ENCODE measurements at places on chromosomes 2 and 18.

DNA sequence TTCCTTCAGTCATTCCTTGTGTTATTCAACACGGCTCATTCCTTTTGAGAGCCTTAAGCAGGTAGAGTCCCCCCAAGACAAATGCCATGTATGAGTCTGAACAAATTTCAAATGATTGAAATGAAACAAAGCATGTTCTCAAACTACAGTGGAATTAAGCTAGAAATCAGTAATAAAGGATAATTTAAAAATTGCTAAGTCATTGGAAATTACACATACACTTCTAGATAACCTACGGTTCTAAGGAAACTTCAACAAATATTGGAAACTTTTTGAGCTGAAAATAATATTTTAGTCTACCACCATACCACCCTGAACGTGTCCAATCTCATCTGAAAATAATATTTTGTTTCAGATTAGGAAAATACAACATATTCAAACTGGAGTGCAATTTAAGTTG, 71.8 kb upstream of the UGP2 start:
- DNase-seq: no peak

DNA sequence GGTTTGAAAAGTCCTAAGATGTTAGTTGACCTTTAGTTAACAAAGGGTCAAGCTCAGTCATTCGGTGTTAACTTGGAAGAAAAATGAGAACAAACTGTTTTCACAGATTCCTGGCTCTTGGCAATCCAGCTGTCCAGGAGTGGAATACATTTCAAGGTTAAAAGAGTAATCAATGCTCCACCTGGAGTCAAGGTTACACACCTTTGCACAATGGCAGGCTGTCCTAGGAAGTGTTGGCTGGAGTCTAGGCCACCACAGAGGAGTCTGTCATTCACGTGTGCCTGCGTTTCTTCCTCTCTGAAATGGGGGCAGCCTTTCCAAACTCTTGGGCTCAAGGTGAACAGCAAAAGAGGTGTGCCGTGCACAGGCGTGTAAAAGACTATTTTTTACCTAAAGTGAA, 6.3 kb upstream of the ID2 start:
- DNase-seq: no peak

DNA sequence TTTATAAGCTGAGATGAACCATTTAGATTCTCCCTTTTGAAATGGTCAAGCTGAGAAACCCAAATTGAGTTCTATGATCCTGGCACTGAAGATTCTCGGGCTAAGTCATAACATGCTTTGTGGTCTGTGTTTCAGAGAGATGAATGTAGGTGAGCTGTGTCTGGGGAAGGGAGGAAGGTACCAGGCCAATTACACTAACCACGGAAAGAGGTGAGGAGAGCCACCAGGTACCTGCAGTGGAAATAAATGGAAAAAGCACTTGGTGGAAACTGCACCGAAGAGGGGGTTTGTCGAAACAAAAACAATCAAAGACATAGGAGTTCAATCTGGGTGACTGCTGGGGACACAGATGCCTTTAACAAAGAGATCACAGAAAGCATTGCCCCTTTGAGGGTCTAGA, 963 bp upstream of the MRPL44 start:
- no peak for DNase-seq

DNA sequence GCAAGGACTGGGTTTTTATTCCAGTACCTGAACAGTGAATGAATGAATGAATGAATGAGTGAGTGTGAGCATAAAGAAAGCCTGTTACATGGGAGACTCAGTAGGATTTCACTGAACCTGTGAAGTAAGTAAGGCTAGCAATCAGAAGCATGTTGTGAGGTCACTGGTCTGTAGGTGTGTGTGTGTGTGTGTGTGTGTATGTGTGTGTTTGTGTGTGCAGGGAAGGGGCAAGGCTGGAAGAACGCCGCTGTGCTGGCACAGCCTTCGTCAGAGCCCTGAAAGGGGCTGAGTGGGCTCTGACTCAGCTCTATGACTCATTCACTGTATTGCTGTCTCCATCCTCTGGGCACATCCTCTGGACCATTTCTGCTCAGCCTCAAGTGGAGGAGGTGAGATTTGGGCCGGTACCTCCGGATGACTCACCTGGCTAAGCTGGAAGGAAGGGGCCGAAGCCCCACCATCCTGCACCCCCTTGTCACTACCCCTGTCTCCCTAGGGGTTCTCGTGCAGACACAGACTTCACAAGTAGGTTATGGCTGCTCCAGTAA, 51.4 kb upstream of the MRPL33 start:
- DNase-seq: no peak

DNA sequence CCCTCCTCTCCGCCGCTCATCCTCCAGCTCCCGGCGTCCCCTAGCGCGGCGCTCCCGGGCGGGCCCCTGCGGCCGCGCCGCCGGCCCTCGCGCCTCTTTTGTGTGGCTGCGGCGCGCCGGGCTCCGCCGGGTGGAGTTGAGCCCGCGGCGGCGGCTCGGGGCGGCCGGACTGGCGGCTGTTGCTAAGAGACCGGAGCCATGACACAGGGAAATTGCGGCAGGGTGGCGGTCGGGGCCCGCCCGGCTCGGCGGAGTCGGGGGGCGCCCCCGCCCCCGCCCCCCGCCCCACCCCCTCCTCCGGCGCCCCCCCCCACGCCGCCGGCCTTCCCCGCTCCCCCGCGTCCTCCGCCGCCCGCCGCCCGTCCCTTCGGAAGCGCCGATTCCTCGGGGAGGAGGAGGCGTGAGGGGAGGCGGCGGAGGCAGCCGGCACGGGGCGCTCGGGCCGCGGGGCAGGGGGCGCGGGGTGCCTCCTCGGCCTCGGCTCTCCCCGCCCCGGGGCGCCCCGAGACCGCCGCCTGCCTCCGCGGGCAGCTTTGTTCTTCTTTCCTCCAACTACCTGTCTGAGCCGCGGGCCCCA, at the start of gene TMEM200C:
Gene TMEM200C, minus strand, starts transcription at position 224 of the 577 bp plus-strand sequence. CDS start 3,459 bp downstream, outside the sequence.
- no peak for DNase-seq

DNA sequence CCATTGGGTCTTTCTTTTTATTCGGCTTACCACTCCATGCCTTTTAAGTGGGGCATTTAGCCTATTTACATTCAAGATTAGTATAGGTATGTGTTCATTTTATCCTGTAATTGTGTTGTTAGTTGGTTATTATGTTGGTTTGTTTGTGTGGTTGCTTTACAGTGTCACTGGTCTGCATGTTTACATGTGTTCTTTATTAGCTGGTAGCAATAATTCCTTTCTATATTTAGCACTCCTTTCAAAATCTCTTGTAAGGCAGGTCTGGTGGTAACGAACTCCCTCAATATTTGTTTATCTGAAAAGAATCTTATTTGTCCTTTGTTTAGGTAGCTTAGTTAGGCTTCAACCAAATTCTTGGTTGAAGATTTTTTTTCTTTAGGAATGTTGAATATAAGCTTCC, 68.7 kb upstream of the XDH start:
- DNase-seq: no peak

DNA sequence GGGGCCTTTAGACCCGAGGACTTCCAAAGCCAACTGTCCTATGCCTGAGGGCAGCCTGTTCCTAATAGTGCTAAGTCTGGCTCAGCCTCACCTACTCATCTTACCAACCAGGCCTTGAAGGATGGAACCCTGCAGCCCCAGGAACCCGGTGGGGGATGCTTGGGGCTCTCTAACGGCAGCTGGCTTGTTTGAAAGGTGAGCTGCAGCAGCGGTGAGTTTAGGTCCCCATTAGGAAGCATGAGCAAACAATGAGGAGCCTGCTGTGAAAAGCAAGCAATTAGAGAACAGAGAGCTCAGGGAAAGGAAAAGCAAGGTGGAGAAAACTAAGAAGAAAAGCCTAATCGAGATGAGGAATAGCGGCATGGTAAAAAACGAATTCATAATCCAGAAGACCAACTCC, 39.9 kb downstream of the SP110 start:
- no peak for DNase-seq

GRCh38 chr2:189548666-189549448, 31.7 kb downstream of the SLC40A1 start:
- DNase-seq: no peak

DNA sequence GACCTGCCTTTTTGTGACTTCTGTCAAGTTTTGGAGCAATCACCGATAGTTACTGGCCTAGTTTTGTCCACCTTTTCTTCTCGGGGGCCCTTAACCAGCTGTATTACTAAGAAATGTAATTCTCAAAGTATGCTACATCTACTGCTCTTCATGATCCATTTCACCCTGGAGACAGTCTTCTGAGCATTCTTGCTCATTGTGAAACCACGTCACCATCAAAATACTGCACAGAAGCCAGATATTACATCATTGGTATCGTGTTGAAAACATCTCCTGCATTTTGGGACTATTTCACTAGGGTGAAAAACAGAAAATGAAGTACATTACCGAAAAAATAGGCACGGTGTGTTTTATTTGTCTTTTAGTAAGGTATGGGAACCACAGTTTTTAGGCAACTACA, 11.7 kb downstream of the LYPD6B start:
- no peak for DNase-seq

DNA sequence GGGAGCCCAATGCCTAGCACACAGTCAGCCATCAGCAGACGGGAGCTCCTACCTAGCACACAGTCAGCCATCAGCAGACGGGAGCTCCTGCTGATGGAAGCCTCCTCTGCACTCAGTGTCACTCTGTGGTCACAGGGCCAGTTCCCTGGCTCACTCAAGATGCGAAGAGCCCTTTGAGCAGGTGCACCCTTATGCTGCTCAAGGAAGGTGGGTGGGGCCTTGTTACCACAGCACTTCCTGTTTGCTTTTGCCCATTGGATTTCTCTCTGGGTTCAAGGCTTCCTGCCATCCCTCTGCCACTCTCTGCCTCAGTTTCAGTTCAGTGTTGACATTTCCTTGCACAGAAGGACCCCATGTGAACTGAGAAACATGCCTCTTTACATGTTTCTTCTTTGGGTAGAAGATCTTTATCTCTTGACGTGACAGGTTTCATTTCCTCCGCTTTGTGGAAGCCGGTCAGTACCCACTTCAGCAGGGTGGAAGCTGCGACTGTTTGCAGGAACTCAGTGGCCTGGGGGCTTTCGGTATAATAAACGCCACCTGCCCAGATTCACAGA, 11.6 kb downstream of the TRIB2 start:
- DNase-seq: no peak

DNA sequence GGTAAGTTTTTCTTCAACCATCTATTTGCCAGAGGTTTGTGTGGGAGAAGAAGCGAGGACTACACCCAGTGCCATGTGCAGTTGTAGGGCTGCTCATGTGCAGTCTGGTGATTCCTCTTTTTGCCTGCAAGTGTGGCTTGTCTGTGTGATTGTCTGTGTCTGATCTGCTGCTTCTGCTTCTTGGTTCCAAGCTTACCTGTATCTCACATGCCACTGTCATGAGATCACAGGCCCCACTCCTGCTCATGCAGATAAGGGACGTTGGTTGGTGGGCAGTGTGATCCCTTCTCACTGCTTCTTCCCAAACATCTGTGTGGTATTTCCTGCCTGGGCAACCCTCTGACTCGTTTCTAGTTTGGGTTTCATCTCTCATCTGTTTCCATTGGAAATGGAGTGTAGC, 27.1 kb downstream of the RRM2 start:
- no peak for DNase-seq

DNA sequence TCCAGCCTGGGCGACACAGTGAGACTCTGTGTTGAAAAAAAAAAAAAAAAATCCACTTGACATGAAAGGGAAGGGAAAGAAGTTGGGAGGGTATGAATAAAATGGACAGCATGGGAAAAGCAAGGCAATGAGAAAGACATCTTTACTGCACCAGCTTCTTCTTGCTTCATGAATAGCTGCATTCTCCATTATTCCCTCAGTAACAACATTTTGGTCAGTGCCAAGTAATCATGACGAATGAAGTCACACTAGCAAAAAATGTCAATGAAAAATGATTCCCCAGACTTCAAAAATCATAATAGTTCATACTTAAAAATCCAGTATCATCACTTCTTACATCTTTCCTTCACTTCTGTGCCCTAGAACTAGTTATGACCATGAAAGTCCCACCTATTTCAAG, 30.4 kb downstream of the ADAM17 start:
- no peak for DNase-seq

Measured in epithelial cell of proximal tubule (primary cell).